ENCODE measurements at places on chromosomes 1 and 21.

- H3K27me3 ChIP-seq = peaks cover 3% of the 10 kb centered on the region
- no peak overlapping the region for H3K4me3 ChIP-seq
- no peak overlapping the region for H3K27ac ChIP-seq
- no peak for DNase-seq
Measured at GRCh38 chr1:170586321-170587252, 54.6 kb downstream of the GORAB start.

- H3K4me1 ChIP-seq = no peaks in the 10 kb centered on the region
- no peak overlapping the region for H3K27ac ChIP-seq
- DNase-seq = no peak
- peaks cover 21% of the 10 kb centered on the region for H3K36me3 ChIP-seq
Measured at GRCh38 chr1:52435211-52435610, 30.8 kb downstream of the PRPF38A start.

- no peaks in the 10 kb centered on the region for H3K27me3 ChIP-seq
- H3K4me3 ChIP-seq = no peak overlapping the region
- H3K27ac ChIP-seq = no peak overlapping the region
- H3K4me1 ChIP-seq = no peaks in the 10 kb centered on the region
- no peak for DNase-seq
Measured at GRCh38 chr1:171220581-171221054, 27.7 kb upstream of the FMO1 start.

GRCh38 chr21:37407719-37408420 is 41.3 kb downstream of the DYRK1A start:
- no peak overlapping the region for H3K27ac ChIP-seq
- no peak for DNase-seq
- H3K27me3 ChIP-seq = no peaks in the 10 kb centered on the region
- peaks cover 13% of the 10 kb centered on the region for H3K4me1 ChIP-seq
- peaks cover 8% of the 10 kb centered on the region for H3K36me3 ChIP-seq

DNA sequence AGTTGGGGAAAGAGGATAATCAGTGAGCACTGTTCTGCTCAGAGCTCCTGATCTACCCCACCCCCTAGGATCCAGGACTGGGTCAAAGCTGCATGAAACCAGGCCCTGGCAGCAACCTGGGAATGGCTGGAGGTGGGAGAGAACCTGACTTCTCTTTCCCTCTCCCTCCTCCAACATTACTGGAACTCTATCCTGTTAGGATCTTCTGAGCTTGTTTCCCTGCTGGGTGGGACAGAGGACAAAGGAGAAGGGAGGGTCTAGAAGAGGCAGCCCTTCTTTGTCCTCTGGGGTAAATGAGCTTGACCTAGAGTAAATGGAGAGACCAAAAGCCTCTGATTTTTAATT is 42.7 kb downstream of the YARS1 start:
- H3K27ac ChIP-seq = no peak overlapping the region
- H3K4me1 ChIP-seq = no peaks in the 10 kb centered on the region
- H3K36me3 ChIP-seq = peaks cover 55% of the 10 kb centered on the region
- no peak overlapping the region for H3K4me3 ChIP-seq
- DNase-seq = no peak

DNA sequence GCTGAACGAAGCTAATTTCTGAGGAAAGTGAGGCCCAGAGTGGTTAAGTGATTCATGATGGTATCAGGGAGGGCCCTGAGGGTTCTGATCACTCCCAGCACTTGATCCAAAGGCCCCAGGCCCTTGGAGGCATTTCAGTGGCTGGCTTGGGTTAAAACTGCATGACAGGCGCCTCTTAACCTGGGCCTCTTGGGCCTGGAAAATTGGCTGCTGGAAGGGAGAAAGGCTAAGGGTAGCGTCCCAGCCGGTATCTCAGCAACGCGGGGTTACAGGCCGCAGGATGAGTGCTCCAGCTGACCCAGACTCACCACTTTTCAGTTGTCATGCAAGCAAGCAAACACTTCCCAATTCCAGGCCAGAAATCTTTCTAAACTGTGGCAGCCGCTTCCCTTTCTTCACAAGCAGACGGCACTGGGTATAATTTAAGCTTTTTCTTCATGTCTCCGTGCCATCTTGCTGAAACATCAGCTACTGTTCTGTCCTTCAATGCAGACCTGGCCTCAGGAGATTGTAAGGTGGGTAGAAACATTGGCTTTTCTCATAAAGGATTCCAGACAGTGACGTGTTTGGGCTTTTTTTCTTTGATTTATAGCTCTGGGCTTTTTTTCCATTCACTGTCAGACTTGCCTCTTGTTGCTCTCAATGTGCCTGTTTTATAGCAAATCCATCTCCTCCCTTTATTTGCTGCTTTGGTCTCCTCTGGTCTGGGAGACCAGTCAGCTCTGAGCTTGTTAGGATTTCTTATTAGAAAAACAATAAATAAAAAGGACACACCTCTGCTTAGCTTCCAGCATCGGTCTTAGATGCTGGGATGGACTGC is 229.1 kb downstream of the KCNJ6 start:
- no peak overlapping the region for H3K27ac ChIP-seq
- no peaks in the 10 kb centered on the region for H3K4me1 ChIP-seq
- H3K36me3 ChIP-seq = no peaks in the 10 kb centered on the region
- no peaks in the 10 kb centered on the region for H3K27me3 ChIP-seq
- no peak for DNase-seq

DNA sequence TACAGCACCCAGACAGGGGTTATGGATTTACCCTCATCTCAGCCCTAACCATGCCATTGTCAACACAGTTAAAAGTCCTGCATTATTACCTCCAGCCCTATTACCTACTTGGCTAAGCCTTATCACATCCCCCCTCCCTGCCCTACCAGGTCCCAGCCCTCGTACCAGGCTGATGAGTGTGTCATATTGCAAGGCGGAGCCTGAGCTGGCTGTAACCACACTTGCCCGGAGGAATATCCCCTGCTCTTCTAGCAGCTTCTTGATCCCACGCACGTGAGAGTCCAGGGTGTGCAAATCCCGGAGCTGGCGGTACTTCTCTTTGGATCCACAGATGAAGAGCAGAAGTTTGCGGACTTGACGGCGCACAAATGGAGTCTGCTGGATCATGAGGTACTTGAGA is 87.4 kb downstream of the UBR4 start:
- H3K4me3 ChIP-seq = no peak overlapping the region
- peaks cover 84% of the 10 kb centered on the region for H3K36me3 ChIP-seq

DNA sequence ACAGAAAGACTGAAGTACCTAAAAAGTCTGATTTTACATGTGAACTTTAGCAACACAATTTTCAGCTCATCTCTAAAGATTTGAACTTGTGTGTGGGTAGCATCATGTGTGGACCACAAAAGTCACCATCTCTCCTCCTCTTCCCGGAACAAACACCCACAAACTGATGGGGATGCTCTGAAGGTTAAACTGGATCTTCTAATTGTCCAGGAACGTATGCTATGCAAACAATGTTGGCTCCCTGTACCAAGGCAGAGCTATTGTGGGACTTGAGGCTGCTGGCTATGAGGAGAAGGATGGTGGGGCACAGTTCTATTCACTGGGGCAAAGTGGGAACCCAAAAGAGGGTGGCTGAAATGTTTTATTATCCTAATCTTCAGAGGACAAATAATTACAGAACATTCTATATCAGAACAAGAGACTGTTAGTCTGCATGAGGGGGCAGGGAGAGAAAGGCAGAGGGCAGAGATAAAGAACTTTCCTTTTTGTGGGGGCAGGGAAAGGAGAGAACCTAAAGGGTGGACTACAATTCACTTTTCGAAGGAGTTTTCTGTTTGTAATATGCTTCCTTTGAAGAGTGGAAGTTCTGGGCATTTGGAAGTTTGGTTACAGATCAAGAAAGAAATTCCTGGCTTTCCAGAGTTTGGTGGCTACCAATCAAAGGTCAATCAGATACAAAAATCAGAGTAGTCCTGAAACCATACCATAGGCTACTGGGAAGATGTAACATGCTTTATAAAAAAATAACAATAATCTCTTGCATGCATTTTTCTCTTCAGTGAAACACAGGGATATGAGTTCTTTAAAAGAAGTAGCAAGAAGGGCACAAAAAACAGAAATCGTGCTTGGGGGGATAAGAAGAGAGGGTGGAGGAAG is 62.9 kb downstream of the GADD45A start:
- H3K4me1 ChIP-seq = peaks cover 24% of the 10 kb centered on the region
- no peaks in the 10 kb centered on the region for H3K36me3 ChIP-seq
- H3K27ac ChIP-seq = no peak overlapping the region
- no peaks in the 10 kb centered on the region for H3K27me3 ChIP-seq
- no peak overlapping the region for H3K4me3 ChIP-seq

DNA sequence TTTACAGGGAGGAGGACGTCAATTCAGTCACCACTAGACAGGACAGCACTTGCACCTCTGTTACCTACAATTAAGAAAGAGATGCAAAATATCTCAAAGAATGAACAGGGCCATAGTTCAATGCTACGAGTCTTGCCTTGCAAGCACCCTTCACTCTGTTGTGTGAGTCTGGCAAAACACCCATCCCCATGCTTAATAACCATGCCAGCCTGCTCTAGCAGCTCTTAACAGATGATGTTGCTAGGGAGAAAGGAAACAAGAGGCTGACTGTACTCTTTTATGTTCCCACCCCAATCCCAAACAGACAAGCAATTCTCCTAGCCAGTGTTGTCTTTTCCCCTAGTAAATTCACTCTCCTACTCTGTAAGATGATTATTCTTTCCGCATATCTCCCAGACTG is 5.3 kb downstream of the CBR1 start:
- DNase-seq = no peak
- H3K27me3 ChIP-seq = peaks cover 2% of the 10 kb centered on the region
- H3K4me1 ChIP-seq = peaks cover 4% of the 10 kb centered on the region
- H3K4me3 ChIP-seq = no peak overlapping the region

- DNase-seq = no peak
- no peak overlapping the region for H3K4me3 ChIP-seq
- H3K36me3 ChIP-seq = no peaks in the 10 kb centered on the region
- no peak overlapping the region for H3K27ac ChIP-seq
Measured at GRCh38 chr1:65527190-65527589, 106.7 kb downstream of the LEPR start.

- no peaks in the 10 kb centered on the region for H3K4me1 ChIP-seq
- H3K27me3 ChIP-seq = no peaks in the 10 kb centered on the region
- no peak overlapping the region for H3K27ac ChIP-seq
- no peak overlapping the region for H3K4me3 ChIP-seq
- DNase-seq = no peak
- H3K36me3 ChIP-seq = no peaks in the 10 kb centered on the region
Measured at GRCh38 chr1:154849645-154850131, 20.4 kb downstream of the KCNN3 start.

DNA sequence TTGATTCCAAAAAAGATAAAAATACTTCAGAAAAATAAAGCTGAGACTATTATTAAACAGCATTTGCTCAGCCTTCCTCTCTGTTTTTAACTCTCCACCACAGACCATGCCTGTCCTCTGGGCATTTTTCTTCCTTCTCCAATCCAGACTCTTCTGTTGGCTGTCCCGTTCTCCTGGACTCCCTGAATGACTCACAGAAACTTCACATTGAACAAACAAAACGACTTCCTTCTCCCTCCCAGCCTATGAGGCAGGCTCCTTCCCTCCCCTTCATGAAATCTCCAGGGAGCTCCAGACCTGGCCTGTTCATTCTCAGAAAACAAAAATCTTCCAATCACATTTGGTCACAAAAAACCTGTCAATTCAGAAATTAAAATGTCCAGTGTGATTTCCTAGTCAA is 421.3 kb downstream of the NPHP4 start:
- H3K4me1 ChIP-seq = no peaks in the 10 kb centered on the region
- H3K36me3 ChIP-seq = no peaks in the 10 kb centered on the region
- DNase-seq = no peak
- H3K4me3 ChIP-seq = no peak overlapping the region
- no peak overlapping the region for H3K27ac ChIP-seq
- H3K27me3 ChIP-seq = no peaks in the 10 kb centered on the region

GRCh38 chr1:109277434-109278204 is 5.3 kb downstream of the PSRC1 start:
- H3K4me3 ChIP-seq = no peak overlapping the region
- no peaks in the 10 kb centered on the region for H3K27me3 ChIP-seq
- no peak overlapping the region for H3K27ac ChIP-seq

- no peak for DNase-seq
- peaks cover 11% of the 10 kb centered on the region for H3K4me1 ChIP-seq
Measured at GRCh38 chr1:110007046-110007830, 22.7 kb downstream of the AHCYL1 start.

DNA sequence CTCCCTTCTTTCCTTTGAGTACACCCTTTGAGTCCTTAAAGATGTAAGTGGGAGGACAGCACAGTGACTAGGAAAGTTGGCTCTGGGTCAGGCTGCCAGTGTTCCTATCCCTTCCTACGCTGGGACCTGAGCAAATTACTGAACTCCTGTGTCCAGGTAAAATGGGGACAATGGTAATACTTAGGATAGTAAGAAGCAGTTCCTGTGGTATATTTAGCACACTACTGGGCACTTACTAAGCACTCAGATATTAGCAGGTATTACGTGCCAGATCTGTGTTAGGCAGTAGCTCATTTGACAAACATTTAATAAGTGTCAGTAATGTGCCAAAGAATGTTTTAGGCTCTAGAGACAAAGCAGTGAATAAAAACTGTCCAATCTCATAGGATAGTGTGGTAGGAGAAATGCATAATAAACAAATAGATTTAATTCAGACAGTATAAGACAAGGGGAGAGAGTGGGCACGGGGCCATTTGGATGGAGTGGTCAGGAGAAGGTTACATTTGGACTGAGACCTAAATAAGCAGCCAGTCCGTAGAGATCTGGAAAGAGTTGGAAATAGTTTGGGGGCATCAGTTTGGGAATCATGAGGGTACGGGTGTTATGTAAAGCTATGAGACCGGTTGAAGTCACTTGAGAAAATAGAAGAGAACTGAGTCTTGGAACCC is 26.2 kb upstream of the ZFP69B start:
- no peak for DNase-seq
- H3K4me3 ChIP-seq = no peak overlapping the region
- no peaks in the 10 kb centered on the region for H3K4me1 ChIP-seq
- peaks cover 44% of the 10 kb centered on the region for H3K36me3 ChIP-seq

DNA sequence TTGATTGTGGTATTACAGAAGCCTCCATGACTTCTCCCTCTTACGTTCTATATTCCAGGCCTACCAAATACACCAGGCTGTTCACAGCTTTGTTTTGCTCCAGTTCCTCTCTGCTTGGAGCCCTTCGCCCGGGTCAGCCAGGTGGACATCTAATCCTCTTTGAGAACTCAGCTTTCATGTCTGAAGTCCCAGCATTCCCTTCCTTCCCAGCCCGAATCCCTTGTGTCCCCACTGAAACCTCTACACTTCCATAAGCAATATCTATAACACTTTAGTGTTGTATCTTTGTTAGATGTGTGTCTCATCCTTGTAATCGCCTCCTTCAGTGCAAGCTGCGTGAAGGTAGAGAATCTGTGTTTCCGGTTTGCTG is 1.9 kb downstream of the RNF11 start:
- H3K27me3 ChIP-seq = no peaks in the 10 kb centered on the region
- H3K4me3 ChIP-seq = peak overlapping the region; percentile 6
- H3K4me1 ChIP-seq = peaks cover 22% of the 10 kb centered on the region
- H3K36me3 ChIP-seq = no peaks in the 10 kb centered on the region
- H3K27ac ChIP-seq = peak overlapping the region; percentile 22

GRCh38 chr1:178010674-178011464 is 41.0 kb upstream of the SEC16B start:
- no peak overlapping the region for H3K27ac ChIP-seq
- no peak for DNase-seq
- no peaks in the 10 kb centered on the region for H3K4me1 ChIP-seq

GRCh38 chr1:16617114-16617631 is 3.8 kb upstream of the NBPF1 start:
- no peak for DNase-seq
- peaks cover 13% of the 10 kb centered on the region for H3K4me1 ChIP-seq
- H3K4me3 ChIP-seq = no peak overlapping the region
- H3K27me3 ChIP-seq = peaks cover 31% of the 10 kb centered on the region
- H3K36me3 ChIP-seq = peaks cover 20% of the 10 kb centered on the region

- no peak for DNase-seq
- no peak overlapping the region for H3K4me3 ChIP-seq
Measured at GRCh38 chr21:42049578-42050430, 21.3 kb upstream of the UMODL1 start.

GRCh38 chr1:8157765-8158164 is 131.7 kb upstream of the ERRFI1 start:
- H3K4me1 ChIP-seq = peaks cover 15% of the 10 kb centered on the region
- H3K36me3 ChIP-seq = no peaks in the 10 kb centered on the region
- DNase-seq = no peak
- H3K27ac ChIP-seq = no peak overlapping the region
- H3K4me3 ChIP-seq = no peak overlapping the region

Data from thymus (tissue), 14 donors.